ENCODE measurements at places on chromosomes 2 and 18.

DNA sequence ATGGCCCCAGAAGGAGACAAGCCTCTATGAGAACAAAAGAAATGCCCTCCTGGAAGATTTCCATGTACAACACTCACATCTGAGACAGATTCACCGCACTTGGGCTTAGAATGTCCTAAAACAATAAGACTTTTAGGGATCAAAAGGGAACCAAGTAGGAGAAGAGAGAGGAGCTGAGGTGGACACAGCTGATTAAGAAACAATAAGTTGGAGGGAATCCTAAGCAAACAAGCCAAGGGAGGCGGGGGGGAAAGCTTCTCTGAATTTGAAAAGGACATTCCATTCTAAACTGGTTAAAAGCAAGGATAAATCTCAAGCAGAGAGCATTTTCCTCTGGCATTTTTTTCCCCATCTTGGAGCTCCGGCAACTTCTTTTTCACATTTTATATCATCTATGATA lies 9.9 kb downstream of the ACVR1 start:
- DNase-seq: no peak

DNA sequence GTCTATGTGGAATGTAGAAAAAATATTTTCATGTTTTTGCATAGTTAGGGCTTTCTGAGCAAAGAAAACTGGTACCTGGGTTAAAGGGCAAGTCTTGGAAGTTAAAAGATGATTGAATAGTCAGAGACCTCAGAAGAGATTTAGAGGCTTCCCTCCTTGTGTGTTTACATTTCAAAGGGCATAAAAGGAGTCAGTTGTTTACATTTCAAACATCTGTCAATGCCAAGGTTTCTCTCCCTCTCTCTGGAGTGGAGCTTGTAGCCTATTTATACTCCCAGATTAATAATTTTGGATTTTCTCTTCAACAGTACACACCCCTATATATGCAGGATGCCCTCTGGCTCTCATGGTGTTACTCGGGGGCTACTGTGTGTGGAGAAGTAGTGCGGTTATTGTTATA lies 8.6 kb downstream of the M1AP start:
- no peak for DNase-seq

- no peak for DNase-seq
Observed at GRCh38 chr2:118940486-118941120, 1.4 kb upstream of the MARCO start.

DNA sequence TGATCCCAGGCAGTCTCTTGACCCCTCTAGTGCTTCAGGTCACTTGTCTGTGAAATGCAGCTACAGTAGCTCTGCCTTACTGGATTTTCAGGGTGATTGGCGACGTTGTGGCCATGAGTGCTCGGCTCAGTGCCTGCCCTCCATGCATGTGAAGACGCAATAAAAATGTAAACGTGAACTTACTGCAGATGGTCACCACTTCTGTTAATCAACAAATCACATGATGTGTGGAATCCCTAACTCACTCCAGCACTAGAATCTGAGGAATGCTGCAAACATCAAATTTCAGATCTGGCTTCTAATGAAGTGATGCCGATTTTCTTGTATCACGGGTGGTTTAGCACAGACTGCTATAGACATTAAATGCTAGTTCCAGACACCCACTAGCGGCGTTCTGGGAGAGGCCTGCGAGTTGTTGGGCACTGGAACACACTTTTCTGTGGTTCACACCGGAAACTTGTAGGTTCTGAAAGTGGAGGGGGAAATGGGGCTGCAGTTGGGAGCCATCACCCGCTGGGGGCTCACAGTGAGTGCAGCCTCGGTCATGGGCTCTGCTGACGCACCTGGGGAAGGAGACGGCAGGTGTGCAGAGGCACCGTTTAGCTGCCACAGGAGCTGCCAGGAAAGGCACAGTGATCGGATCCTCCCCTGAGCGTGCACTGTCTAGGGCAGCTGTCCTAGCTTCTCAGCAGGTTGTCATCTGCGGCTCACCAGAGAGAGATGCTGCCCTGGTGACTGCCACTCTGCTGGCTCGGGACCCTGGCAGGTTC lies 6.5 kb downstream of the CNDP1 start:
- DNase-seq: no peak
